ENCODE measurements at places on chromosomes 6 and 20. TPM values are rescaled to one million over a fixed set of nuclear protein-coding genes. Genes with fewer than 3 reads are reported as not detected.

MYBL2 gene
- 124 TPM for total RNA-seq

GRCh38 chr6:18234564-18234963, 29.8 kb downstream of the DEK start:
- DNase-seq: no peak

EPPIN gene
- not detected for total RNA-seq

CNPY3 gene
- 62.6 TPM for total RNA-seq

ZNF165 gene
- total RNA-seq: 0.91 TPM

DNA sequence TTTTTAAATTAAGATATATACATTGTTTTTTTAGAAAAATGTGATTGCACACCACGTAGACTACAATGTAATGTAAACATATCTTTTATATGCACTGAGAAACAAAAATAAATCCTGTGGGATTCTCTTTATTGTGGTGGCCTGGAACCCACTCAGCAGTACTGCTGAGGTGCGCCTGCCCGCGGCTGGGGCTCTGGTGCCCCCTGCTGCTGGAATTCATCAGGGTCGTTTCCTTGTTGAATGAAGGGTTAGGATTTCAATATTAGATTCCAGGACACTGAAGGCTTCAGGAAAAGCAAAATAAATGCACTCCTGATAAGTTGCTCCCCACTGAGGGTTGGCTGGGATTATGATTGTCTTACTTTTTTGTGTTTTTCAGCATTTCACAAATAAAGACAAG, 175.8 kb upstream of the GGTLC1 start:
- peak; percentile 34 for DNase-seq

- no peak for DNase-seq
Measured at GRCh38 chr6:132404736-132405135, 3.5 kb upstream of the MOXD1 start.

DNA sequence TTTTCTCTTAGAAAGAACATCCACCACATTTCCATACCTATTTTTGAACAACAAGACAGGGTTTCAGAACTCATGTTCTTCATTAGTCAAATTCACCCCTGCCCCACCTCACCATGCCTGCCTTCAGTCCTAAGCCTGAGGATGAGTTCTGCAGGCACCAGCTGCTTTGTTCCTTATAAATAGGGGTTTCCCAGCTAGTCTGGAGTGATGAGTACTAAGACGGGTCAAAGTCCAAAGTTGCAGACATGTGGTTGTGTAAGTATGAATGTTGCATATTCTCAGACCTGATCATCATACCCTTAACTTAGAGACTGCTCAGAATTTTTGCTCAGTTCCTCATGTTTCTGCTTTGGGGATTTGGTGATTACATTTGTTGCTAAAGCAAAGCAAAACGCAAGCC, 257.7 kb upstream of the CDYL start:
- DNase-seq: no peak

GRCh38 chr6:158654498-158654897, 4.6 kb downstream of the SYTL3 start:
- DNase-seq: no peak

GRCh38 chr6:158080849-158081656, 87.0 kb downstream of the SERAC1 start:
- DNase-seq: no peak

GRCh38 chr20:44198872-44199271, 11.7 kb downstream of the OSER1 start:
- no peak for DNase-seq

CEBPB gene
- 7.8 TPM for total RNA-seq

DNA sequence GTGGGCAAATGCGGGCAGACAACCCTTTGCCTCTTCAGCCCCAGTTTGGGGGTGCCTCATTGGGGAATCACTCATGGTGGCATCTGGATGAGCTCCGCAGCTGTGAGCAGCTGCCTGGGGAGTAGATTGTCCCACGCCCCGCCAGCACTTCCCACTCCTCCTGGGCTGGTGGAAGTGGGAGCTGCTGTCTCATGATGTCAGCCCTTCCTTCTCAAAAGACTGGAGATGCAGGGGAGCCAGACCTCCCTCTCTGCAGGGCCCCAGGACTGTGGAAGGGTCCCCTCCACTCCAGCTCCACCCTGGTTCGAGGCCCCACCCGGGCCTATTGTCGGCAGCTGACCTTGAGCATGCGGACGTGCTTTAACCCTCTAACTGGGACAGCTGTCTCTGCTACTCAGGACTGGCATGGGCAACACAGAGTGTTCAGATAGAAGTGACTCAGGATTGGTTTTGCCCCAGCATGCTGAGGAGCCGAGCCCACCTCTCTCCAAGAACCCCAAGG, 2.0 kb downstream of the UNC93A start:
- DNase-seq: no peak

GRCh38 chr6:163438940-163439335, 24.4 kb downstream of the QKI start:
- DNase-seq: no peak

NKAIN4 gene
- total RNA-seq: 44.0 TPM

DNA sequence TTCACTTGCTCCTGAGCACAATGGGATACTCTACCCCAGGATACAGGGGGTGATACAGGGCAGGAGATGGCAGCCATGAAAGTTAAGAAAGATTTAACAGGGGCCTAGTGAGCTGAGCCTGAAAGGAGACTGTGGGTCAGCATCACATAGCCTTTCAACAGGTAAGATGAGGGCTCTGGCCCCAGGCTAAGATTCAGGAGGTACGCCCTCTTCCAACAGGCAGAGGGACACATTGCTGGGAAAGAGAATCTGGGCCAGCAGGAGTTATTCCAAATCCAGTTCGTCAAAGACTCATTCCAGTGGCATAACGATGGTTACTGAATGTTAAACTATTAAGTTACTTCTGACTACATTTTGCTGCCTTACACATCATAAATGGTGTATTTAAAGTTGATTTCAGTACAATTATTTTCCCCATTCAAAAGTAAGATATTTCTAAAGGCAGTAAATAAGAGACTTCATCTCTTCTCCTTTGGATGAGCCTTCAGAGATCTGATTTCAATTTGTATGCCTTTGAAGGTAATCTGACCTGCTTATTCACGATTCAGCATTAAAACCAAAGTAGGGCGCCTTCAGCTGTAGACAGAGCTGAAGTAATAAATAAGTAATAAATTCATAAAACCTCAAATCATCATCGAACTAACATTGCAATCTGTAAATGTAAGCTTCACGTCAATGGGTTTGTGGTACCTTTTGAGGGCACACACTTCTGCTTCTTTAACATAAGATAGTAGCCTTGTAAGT, 62.4 kb downstream of the HS3ST5 start:
- DNase-seq: no peak

GRCh38 chr6:8579372-8579771, 144.0 kb upstream of the SLC35B3 start:
- DNase-seq: no peak

DNA sequence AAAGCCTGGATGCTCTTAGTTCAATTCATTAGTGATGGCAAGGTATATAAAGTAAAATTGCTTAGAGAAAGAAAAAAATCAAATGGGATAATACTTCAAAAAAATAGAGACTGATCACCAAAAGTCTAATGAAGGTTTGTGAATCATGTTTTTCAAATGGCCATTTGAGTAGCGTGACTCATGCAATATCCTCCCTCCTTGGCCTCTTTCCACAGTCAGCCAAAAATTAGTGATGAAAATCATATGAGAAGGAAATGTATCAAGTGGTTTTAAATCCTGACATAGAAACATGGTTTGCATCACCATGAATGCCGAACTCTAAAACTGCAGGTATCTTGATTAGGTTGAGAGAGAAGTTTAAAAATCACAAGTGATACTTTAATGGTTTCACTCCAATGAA, 1.2 kb upstream of the COL19A1 start:
- no peak for DNase-seq

GRCh38 chr6:40338306-40338705, 248.9 kb downstream of the LRFN2 start:
- DNase-seq: no peak

DNA sequence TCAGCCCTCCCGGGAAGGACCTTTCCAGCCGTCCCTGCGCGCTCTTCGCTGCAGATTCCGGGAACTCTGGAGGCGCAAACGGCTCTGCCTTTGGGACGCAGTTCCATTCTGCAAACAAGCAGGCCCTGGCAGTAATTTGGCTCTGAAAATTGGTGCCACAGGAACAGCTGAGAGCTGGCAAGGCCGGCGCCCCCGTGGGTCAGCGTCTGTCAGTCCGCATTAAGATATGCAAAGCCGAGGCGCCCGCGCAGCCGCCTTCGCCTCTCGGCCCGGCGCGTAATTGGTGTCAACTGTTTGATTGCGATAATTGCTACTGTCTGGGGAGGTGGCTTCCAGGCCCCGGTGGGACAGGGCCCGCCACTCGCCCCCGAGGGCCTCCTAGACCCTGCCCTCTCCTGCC, 73.6 kb downstream of the NCR2 start:
- no peak for DNase-seq

- no peak for DNase-seq
Measured at GRCh38 chr6:96465321-96465903, 56.2 kb upstream of the UFL1 start.

DLK2 gene
- 1.6 TPM for total RNA-seq

GRCh38 chr6:109308018-109308492, 74.2 kb downstream of the CD164 start:
- no peak for DNase-seq

DNA sequence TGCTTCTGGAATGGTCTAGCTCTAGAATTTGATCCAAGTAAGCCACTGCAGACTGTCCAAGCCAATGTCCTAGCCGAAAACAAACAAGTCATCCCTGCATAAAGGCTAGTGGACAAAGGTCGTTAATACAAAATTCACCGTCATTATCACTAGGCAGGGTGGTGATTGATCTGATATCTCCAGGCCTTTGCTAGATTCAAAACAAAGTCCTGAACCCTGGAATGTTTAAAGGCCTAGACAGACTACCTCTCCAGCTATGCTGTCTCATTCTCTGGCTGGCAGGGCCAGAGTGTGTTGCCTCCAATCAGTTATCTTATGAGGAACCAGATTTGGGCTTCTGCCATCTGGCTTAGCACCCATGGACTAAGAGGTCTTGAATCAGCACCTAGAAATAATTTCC, 38.3 kb downstream of the MAP7 start:
- no peak for DNase-seq

RIPPLY2 gene
- 0.66 TPM for total RNA-seq

DNA sequence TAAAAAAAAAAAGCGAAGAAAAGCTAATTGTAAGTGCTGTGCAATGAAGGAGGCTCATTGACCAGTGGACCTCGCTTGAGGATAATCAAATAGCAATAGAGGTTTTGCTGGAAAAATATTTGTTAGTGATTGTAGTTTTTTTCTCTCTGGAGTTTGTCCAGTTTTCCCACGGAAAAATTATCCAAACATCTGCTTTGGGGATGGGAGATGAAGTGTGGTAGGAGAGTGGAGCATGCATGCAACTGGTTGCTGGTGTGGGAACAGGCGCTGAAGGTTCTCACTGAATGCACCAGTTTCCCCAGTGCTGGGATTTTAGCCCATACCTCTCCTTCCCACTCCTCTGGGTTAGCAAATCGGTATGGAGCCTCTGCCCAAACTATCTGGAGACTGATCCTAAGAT, 281.7 kb upstream of the TAB2 start:
- DNase-seq: no peak

PGC gene
- total RNA-seq: not detected

DNA sequence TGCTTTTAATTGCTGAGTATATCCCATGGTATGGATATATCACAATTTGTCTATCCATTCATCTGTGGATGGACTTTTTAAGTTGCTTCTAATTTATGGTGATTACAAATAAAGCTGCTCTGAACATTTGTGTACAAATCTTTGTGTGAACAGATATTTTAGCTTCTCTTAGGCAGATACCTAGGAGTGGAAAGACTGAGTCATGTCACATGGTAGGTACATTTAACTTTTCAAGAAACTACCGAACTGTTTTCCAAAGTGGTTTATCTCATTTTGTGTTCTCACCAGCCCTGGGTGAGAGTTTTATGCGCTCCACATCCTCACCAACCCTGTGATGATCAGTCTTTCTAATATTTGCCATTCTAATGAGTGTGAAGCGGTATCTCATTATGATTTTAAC, 31.0 kb upstream of the ZNFX1 start:
- DNase-seq: no peak

GRCh38 chr6:35487658-35488516, 9.0 kb downstream of the TEAD3 start:
- no peak for DNase-seq

GRCh38 chr6:56956491-56956890, 1.6 kb downstream of the BEND6 start:
- no peak for DNase-seq

- DNase-seq: no peak
Measured at GRCh38 chr6:56440551-56440981, 193.2 kb upstream of the COL21A1 start.

ARMH2 gene
- not detected for total RNA-seq

- no peak for DNase-seq
Measured at GRCh38 chr6:169972101-169972651, 220.8 kb downstream of the ERMARD start.

CD93 gene
- 0.44 TPM for total RNA-seq

DNA sequence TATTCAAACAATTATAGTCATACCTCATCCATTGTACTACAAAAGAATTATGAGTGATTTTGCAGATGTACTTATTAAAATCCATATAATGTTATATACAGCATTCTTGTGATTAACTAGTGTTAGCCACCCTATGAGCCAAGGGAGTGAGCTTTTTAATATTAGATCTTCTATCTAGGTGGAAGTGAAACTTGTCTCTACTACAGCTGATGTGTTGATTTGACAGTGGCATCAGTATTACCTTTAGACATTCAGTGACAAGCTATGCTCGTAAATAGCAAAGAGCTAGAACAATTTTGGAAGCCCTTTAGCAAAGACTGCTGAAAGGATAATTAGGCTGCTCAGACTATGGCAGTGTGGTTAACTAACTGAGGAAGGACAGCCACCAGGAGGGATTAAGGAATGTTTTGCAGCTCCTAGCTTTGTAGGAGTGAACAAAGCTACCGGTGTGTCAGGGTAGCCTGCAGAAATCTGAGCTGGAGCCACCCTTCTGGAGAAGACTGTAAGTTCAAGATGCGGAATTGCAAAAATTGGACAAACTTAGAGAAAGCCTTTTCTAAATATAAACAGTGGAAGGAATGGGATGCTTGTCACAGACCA, 73.7 kb downstream of the AFG1L start:
- DNase-seq: no peak
